ENCODE measurements at places on chromosomes 12 and 14. TPM values are rescaled to one million over a fixed set of nuclear protein-coding genes. Genes with fewer than 3 reads are reported as not detected.

C12orf60 gene
- total RNA-seq = 3.0 TPM

KRT74 gene
- total RNA-seq = not detected

DDX51 gene
- 16.1 TPM for total RNA-seq

DHRS4 gene
- 13.9 TPM for total RNA-seq

TEX22 gene
- 0.42 TPM for total RNA-seq

ACVRL1 gene
- 0.07 TPM for total RNA-seq

FGF23 gene
- 0.37 TPM for total RNA-seq

ADCY4 gene
- not detected for total RNA-seq

LUM gene
- total RNA-seq = not detected

DNA sequence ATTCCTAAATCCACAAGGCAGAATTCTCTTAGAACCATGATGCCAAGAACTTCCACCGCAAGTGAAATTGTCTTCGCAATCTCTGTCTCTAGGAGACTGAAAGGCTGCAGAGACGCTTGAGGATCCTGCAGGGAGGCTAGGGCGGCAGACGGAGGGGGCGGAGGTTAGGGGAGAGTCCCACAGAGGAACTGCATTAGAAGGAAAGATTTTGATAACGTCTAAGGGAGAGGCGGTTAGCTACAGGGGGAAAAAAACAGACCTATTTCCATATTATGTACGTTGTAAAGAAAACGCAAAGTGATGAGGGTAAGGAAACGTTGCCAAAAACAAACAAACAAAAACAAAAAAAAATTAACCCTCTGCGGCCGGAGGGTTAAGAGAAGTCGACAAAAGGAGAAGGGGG is 595 bp downstream of the KLHL28 start:
- DNase-seq = peak; percentile 40

GRCh38 chr14:61218767-61219166 is 62.4 kb downstream of the TMEM30B start:
- DNase-seq = no peak

DNA sequence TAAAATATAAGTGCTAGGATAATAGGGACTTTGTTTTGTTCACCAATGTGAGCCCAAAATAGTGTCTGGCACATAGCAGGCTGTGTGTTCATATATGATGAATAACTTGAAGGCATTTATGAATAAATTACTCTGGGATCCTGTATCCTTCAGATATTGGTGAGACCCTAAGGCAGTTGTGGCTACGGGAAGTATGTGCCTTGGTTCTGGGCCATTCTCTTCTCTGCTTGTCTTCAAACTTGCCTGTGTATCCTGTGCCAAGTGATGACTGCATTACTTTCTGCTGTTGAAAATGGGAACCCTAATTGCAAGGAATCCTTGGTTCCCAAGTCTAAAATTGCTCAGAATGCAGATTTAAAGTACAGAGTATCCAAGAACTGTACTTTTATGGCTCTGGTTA is 67.6 kb upstream of the KTN1 start:
- DNase-seq = no peak

- DNase-seq = no peak
Measured at GRCh38 chr12:70052931-70053497, 190.2 kb upstream of the CNOT2 start.

GRCh38 chr14:102125546-102125945 is 14.2 kb upstream of the WDR20 start:
- DNase-seq = no peak

DNA sequence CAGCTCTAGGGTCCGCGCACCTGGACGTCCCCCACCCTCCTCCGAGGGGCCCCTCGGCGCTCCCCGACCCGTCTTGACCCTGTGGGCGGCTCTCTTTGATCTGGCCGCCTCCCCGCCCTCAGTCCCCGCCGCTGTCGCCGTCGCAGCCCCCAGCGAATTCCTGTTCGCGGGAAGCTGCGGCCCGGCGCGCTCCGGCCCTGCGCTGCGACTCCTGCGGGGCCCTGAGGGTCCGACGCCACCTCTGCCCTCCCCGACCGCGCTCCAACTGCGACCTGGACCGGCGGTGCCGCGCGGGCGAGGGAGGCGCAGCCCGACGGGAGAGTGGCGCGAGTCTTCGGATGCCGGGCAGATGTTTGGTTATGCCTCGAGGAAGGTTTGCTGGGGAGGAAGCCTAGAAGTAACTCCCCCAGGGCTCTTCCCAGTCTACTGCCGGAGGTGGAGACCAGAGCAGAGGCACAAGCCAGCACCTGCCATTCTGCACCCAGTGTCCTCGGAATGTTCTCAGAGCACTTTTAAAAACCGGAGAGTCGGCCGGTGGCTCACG is 440 bp upstream of the ISM2 start:
- peak; percentile 81 for DNase-seq

- DNase-seq = no peak
Measured at GRCh38 chr12:131759176-131759575, 48.3 kb downstream of the SFSWAP start.

- no peak for DNase-seq
Measured at GRCh38 chr12:106023039-106023438, 115.7 kb downstream of the NUAK1 start.

GRCh38 chr12:27971121-27971489 is 1.4 kb downstream of the PTHLH start:
- DNase-seq = peak; percentile 52

GRCh38 chr14:58356268-58356667 is 39.5 kb upstream of the TOMM20L start:
- no peak for DNase-seq

DNA sequence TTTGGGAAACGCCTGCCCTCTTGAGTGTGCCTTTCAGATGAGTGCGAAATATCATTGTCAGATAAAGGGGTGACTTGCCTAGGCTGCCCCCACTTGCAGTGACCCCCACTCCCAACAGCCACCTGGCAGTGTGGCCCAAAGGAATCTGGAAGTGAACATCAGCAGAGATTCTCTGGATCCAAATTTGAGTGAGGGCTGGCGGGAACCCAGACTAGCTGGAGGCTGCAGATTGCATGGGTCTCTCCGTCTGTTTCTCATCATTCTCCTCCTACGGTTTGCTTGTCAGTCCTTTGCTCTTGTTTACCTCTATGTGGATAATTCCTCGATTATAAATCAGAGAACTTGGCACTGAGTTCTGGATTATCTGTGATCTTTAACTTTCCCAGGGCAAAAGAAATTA is 280.8 kb downstream of the ZFP36L1 start:
- DNase-seq = no peak

GRCh38 chr14:45284802-45285201 is 31.8 kb upstream of the MIS18BP1 start:
- peak; percentile 7 for DNase-seq

- peak; percentile 6 for DNase-seq
Measured at GRCh38 chr12:97075161-97075933, 168.3 kb downstream of the NEDD1 start.

DNA sequence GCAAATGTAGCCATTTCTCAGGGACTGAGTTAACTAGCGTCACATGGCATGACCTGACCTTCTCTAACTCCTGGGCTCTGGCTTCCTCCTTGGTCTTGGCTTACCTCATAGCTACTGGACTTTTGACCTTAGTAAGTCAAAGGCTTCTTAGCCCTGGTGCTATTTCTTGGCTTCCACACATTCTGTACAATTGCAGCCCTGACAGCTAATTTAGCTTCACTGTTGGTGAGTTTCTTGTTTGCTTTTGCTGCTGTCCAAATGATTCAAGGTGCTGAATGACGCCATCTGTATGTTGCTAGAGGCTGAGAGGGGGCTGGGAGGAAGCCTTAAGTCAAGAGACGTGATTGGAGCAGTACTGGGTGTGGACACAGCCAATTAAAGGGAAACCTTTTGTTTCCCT is 202.7 kb downstream of the PRKD1 start:
- DNase-seq = no peak

- no peak for DNase-seq
Measured at GRCh38 chr12:59079472-59079871, 159.2 kb upstream of the LRIG3 start.

DNA sequence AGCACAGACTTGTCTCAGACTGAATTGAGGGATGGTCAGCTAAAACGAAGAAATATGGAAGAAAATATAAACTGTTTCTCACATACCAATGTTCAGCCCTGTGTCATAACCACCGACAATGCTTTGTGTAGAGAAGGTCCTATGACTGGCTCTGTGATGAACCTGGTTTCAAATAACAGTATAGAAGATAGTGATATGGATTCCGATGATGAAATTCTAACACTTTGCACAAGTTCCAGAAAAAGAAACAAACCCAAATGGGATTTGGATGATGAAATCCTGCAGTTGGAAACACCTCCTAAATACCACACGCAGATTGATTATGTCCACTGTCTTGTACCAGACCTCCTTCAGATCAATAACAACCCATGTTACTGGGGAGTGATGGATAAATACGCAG is 7.9 kb upstream of the MAPK1IP1L start:
- no peak for DNase-seq
